Substantia nigra (tissue), 51 donors: ENCODE measurements at places on chromosomes 2 and 18.

DNA sequence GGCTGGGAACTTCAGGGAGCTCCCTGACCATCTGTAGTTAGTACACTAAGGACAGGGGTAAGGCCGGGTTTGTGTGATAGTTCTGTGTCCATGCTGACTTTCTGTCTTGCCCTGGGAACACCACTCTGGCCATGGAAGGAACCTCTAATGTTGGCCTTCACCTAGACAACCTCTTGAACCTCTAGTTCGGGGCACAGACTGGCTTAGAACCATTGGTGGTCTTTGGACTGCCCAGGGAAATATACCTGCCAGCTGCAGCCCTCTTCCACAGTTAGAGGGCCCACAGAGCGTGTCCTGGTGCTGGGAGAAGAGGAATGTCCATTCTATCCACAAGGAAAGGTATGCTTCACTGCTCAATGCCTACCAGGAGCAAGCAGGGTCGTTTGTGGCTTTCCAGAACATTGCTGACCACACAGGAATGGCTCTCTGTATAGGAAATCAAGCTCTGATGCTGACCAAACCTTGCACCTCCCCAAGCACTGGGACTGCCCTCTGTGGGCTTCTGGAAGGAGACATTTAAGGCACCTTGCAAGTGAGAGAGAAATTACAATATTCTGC, 318.8 kb upstream of the EPAS1 start:
- no peak for DNase-seq

DNA sequence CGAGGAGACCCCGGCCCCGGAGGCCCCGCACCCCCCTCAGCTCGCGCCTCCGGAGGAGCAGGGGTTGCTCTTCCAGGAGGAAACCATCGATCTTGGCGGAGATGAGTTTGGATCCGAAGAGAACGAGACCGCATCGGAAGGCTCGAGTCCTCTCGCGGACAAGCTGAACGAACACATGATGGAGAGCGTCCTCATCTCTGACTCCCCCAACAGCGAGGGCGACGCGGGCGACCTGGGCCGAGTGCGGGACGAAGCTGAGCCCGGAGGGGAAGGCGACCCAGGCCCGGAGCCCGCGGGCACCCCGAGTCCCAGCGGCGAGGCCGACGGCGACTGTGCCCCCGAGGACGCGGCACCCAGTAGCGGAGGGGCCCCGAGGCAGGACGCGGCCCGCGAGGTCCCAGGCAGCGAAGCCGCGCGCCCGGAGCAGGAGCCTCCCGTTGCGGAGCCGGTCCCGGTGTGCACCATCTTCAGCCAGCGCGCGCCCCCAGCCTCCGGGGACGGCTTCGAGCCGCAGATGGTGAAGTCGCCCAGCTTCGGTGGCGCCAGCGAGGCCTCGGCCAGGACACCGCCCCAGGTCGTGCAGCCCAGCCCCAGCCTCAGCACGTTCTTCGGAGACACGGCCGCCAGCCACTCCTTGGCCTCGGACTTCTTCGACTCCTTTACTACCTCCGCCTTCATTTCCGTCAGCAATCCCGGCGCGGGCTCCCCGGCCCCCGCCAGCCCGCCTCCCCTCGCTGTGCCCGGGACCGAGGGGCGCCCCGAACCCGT, 8.3 kb downstream of the TRAPPC12 start:
- no peak for DNase-seq

GRCh38 chr2:103288696-103289095, 526.9 kb downstream of the TMEM182 start:
- no peak for DNase-seq

DNA sequence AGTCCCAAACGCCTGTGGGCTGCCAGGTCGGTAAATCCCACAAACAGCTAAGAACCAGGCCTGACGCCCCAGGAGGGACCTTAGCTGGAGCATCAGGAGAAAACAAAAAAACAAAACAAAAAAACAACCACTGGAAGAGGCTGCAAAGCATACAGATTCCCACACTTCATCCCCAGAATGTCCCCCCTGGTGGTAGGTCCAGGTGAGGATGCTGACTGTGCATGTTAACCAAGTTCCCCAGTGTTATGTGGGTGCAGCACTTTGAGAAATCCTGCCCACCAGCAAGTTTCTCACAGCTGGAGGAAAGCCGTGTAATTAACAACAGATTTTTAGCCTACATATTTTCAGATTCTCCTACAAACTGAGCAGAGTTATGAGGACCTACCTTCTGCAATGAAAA, 15.1 kb downstream of the ST3GAL5 start:
- no peak for DNase-seq

DNA sequence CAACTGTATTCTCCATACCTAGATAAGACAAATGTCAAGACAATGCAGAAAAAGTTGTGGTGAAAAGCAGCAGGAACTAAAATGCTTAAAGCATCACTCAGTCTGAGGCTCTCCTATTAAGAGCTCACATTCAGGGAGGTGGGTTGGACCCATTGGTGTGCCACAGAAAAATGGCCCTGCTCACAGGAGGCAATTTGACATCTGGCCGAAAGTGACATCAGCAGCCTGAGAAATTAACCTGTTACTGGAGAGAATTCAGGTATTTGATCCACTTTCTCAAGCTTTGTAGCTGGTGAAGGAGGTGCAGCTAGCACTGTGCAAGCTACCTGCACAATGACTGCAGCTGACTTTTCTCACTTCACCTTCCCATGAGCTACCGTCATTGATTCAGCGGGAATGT, 86.0 kb downstream of the TMEM247 start:
- no peak for DNase-seq

GRCh38 chr2:99088017-99088416, 53.5 kb upstream of the C2orf15 start:
- no peak for DNase-seq

DNA sequence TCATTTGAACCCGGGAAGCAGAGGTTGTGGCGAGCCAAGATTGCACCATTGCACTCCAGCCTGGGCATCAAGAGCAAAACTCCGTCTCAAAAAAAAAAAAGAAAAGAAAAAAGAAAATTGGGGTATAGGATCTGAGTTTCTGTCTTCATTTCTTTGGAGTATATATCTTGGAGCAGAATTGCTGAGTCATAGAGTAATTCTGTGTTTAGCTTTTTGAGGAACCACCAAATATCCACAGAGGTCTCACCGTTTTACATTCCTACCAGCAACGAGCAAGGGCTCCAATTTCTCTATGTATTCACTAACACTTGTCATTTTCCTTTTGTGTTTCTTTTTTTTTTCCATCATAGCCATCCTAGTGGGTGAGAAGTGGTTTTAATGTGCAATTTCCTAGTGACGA, 87.6 kb upstream of the TEX51 start:
- DNase-seq: no peak

- DNase-seq: no peak
Measured at GRCh38 chr18:66210875-66211274, 393.0 kb downstream of the CDH19 start.

- no peak for DNase-seq
Measured at GRCh38 chr2:128681507-128681906, 362.8 kb upstream of the HS6ST1 start.

- DNase-seq: no peak
Measured at GRCh38 chr2:66641685-66642084, 206.8 kb downstream of the MEIS1 start.

DNA sequence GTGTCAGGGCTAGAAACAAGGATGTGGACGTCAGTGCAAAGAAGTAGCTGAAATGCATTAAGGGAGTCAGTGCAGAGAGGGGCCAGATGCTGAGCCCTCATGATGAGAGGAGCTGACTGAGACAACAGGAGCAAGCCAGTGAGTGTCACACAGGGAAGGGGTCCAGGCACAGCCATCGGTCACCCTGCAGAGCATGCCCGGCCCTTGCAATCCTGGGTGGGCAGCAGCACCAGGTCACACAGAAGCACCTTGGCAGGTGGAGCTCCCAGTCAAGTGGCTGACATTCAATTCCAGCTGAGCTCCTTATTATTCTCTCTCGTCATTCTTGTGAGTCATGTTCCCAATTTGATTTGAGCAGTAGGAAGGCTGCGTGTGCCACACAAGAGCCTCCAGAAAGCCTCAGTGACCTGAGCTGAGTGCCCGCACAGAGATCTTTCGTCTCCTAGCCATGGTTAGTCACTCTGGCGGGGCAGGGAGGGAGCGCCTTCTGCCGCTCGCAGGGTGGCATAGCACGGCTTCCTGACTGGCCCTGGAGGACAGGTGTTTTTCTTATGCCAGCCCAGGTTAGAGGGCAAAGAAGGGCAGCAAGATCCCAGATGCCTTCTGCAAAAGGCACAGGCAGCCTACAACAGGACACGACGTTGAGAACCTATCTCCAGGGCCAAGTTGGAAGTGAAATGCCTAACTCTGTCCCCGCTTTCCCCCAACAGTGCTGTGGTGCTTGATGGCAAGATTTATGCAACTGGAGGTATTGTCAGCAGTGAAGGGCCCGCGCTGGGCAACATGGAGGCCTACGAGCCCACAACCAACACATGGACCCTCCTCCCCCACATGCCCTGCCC, 220.9 kb downstream of the ATAD2B start:
- DNase-seq: no peak

- DNase-seq: no peak
Measured at GRCh38 chr2:238449241-238449640, 22.5 kb downstream of the ASB1 start.

DNA sequence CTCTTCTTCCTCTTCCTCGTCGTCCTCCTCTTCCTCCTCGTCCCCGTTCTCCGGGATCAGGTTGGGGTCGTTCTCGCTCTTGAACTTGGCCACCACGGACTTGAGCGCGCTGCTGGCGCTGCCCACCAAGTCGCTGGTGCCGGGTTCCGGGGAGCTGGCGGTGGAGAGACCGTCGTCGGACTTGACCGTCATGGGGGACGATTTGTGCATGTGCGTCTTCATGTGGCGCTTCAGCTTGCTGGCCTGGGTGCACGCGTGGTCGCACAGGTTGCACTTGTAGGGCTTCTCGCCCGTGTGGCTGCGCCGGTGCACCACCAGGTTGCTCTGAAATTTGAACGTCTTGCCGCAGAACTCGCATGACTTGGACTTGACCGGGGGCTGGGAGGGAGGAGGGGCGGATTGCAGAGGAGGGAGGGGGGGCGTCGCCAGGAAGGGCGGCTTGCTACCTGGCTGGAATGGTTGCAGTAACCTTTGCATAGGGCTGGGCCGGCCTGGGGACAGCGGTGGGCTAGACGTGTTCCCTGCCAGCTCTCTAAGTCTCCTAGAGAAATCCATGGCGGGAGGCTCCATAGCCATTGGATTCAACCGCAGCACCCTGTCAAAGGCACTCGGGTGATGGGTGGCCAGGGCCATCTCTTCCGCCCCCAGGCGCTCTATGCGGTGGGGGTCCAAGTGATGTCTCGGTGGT, 91.9 kb downstream of the BCL11A start:
- DNase-seq: no peak

DNA sequence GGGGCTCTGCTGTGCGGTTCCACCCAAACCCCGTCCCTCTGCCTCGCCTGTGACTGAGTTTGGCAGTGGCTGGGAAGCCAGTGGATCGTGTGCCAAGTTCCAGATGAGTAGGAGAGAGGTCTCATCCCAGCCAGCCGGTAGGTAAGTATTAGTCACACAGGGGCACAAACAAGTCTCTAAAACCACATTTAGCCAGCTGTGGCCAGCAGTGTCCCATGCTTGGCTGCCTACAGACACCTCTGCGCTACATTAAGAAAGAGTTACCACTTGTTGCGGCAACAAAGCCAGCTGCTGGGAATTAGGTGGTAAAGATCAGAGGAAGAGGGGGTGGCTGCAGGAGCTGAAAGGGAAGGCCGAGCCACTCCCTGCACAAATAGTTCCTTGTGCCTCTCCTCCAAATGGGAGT, 81.2 kb downstream of the GATA6 start:
- no peak for DNase-seq

DNA sequence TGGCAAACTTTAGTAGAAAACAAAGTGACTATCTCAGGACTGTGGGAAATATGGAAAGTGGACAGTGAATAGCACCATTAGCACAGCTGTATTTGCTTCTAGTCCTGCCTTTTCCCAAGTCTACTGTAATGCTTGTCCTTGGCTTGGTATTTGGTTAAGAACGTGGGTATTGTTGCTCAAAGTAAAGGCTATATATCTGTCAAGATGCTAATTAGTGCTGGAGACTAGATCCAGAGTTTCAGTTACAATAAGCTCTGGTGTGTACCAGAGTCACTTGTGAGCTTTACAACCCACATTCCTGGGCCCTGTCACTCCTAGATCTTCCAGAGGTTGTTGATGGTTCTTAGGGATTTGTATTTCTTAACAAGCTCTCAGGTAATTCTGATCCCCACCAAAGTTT, 313.6 kb downstream of the SLC8A1 start:
- no peak for DNase-seq

DNA sequence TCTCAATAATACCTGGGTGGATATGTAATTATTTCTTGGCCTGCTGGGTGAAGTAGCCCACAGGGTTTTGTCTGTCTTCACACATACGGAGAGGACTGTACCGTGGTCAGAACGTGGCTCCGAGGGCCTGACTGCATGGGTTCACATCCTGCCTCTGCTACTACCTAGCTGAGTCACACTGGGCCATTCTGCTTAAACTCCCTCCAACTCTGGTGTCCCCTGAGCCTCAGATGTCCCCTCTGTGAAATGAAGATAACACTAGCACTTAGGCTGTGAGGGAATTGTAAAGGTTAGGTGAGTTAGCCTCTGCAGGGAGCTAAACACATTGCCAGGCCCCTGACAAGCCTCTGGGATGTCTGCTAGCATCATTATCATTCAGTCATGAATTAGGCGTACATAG, 120.1 kb upstream of the NABP1 start:
- no peak for DNase-seq

DNA sequence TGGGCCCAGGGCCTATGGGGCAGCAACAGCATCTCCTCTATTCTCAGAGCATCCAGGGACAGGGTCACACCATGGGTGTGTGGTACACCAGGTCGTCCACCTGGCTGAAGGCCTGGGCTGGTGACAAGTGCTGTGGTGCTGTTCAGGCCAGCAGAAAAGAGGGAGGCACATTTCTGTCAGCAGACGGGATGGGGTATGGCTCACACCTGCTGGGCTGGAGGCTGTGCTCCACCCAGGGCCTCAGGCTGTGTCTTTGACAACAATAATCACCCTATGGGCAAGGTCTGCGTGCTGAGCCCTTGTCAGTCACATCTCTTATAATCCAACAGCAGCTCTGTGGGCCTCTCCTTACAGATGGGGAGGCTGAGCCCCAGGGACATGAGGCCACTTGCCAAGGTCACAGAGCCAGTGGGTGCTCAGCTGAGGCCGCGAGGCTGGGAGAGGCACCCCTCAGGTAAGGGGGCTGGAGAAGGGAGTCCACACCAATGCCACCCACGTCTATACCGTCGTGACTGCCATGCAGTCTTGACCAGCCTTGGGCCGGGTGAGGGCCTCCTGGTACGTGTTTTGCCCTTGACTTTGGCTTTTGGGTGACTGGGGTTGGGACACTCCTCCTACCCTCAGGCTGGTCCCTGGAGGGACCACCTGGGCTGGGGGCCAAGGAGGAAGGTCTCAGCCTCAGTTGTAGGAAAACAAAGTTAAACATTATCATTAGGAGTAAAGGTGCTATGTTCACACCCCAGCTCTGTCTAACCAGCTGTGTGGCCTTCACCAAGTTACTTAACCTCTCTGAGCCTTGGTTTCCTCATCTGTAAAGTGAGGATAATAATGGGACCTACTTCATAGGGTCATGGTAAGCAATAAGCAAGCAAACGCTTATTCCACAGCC, 5.6 kb upstream of the HS6ST1 start:
- no peak for DNase-seq
